ENCODE measurements at places on chromosomes 6 and 20.

- DNase-seq, result no peak
Observed at GRCh38 chr6:151494235-151494935, 568 bp downstream of the CCDC170 start.

DNA sequence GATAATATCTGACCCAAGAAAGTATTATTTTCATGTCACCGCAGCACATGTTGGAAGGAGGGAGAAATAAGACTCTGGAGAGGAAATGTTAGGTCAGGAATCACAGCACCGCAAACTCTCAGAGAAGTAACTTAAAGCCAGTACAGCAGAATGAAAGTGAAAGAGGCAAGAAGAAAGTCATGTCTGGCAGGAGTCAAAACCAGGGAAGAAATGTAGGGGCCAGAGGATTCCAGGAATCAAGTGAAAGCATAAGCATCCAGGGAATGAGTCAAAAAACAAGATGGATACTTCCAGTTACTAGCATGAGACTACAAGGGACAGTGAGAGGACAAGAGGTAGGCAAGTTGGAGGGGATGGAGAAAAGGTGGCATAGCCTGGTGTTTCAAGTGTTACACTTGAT, 80.4 kb downstream of the AK9 start:
- DNase-seq, result no peak

DNA sequence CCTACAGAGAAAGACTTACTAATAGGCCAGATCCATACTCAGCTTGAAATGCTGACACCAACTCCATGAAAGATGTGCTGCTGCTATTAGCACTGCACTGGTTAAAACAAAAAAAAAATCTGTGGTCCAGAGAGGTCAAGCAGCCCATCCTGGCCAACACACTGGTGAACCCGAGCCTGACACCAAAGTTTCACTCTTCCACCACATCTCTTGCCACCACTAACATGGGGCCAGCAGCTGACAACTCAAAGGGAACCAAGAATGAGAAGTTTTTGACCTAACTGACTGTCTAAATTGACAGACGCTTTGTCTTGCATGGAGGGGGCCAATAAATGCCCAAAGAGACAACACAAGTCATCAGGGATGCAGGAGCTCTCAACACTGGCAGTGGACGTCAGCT, 5.4 kb downstream of the CLIC5 start:
- DNase-seq, result no peak

DNA sequence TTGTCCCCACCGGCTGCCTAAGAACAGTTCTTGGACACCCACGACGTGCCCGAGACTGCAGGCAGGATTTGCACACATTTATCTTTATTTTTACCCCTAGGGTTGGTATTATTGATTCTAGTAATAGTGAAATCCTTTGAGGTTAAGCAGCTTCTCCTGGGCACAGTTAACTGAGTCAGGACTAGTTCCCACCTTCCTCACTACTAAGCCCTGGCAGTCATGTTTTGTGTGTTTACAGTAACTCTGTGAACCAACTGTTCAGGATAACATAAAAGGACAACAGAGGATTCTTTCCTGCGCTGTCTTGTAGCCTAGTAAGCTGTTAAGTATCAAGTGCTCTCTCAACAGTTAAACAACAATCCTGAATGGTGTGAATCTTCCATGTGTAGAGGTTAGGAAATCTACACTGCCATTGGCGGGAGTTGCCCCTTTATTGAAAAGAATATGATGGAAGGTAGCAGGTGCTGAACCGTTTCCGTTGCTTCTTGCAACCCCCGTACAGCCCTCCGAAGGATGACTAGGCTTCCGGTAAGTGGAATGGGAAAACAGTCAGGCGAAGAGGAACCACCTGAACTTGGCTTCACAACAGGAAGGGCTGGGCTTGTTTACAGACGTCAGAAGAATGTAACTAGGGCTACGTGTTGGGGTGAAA, 979 bp upstream of the SOD2 start:
- no peak for DNase-seq

DNA sequence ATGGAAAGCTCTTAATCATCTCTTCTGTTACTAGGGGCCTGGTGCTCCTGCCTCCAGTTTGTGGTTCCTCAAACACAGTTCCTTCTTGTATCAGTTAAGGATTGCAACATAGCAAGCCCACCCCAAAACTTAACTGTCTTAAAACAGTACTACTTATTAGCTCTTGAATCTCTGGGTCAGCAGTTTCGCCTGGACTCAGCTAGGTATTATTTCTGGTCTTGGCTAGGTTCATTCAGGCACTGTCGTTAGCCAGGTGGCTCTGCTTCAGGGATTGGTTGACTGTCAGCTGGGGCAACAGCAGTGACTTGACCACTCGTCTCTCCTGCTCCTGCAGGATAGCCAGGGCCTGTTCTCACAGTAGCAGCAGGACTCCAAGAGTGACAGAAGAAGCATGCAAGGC, 30.0 kb upstream of the RALY start:
- no peak for DNase-seq

DNA sequence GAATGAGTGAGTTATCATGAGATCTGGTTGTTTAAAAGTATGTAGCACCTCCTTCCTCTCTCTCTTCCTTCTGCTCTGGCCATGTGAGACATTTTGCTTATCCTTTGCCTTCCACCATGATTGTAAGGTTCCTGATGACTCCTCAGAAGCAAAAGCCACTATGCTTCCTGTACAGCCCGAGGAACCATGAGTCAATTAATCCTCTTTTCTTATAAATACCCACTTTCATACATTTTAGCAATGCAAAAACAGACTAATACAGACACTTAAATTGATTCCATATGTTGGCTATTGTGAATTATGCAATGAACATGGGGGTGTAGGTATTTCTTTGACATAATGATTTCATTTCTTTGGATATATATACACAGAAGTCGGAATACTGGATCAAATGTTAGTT, 792.8 kb upstream of the EYS start:
- no peak for DNase-seq

DNA sequence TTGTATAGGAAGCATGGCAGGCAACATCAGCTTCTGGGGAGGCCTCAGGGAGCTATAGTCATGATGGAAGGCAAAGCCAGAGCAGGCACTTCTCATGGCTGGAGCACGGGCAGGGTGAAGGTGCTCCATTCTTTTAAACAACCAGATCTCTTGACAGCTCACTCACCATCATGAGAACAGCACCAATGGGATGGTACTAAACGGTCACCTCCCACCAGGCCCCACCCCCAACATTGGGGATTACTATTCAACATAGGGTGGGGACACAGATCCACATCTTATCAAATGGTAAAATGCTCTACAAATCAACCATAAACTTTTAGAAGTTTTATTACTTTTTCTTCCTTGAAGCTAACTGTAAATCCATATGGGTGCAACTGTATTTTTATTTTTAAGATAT, 61.5 kb downstream of the MAP3K4 start:
- DNase-seq, result no peak

DNA sequence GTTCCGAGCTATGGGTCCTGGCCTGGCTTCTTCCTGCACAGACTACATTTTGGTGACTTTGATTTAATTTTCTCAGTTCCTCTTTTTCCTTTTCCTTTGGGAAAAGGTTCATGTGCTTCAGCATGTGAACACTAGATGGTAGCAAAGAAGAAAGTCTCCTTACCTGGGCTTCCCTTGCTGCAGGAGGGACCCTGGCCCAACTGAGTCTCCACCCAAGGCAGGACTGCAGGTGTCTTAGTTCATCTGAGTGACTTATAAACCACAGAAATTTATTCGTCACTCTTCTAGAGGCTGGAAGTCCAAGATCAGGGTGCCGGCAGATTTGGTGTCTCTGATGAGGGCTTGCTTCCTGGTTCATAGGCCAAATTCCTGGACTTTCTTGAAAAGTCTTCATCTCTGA, 163.2 kb downstream of the SYCP2 start:
- DNase-seq, result no peak

DNA sequence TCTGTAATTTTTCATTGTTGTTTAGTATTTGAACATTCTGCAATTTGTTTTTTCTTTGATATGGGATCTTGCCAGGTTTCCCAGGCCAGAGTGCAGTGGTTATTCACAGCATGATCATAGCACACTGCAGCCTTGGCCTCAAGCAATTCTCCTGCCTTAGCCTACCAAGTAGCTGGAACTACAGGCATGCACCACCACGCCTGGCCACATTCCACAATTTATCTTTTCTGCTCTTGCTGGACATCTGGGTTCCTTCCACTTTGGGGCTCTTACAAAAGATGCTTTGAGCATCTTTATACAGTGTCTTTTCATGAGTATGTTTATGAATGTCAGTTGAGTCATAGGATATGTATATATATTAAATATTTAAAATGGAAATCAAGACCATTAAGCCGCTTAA, 42.0 kb downstream of the PGM3 start:
- DNase-seq, result no peak

- no peak for DNase-seq
Observed at GRCh38 chr6:76876922-76877553, 586.3 kb downstream of the HTR1B start.

- DNase-seq, result no peak
Observed at GRCh38 chr6:155038104-155038503, 43.0 kb downstream of the TIAM2 start.

DNA sequence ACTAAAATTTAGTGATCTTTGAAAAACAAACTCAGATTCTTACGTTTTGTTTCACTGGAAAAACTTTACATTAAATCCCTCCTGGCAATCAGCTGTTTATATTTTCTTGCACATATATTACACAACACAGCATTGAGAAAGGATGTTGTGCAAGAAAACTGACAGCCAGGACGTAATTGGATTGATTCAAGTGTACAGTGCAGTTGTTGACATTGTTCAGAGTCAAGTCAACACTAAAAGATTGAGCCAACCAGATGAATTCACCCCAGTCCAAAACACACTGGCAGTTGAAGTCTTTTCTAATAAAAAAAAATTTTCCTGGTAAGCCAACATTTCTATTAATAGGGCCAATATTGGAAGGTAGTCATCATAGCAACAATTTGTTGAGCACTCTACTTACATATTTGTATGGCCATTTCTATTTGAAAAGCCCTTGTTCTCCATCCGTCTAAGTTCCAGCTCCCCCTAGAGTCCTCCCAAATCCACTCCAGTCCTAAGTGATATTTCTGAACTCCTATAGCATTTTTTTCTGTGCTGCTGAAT, 20.9 kb upstream of the VNN1 start:
- DNase-seq, result no peak

- no peak for DNase-seq
Observed at GRCh38 chr6:45436544-45437438, 59.1 kb upstream of the SUPT3H start.

GRCh38 chr6:110951986-110952794, 6.3 kb upstream of the GTF3C6 start:
- DNase-seq, result no peak

DNA sequence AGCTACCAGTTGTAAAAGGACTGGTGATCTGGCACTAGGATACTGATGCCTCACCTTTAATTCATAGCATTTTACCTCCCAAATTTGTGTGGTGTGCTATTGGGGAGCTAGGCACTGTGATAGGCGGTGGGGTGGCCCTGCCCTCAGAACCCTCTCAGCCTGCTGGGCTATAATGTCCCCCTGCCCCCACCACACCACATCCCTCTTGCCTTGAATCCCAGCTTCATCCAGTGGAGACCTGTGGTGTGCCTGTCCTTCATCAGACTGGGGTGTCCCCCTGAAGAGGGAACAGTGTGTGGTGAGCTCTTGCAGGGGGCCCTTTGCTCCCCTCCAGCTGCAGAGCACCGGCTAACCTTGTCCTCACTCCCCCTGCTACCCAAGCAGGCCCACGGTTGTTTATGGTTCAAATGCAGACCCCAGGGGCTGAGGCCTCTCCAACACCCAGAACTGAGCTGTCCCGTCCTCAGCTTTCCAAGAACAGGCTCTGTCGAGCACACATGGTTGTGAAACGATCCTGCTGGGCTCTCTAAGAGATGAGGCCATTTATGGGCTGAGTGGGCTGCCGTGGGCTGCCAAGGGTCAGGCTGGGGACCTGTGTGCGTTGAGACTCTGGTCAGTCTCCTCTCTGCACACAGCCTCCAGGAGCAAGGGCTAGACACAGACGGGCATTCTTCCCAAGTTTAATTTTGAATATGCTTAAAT, 26.9 kb upstream of the VEGFA start:
- DNase-seq, result no peak

DNA sequence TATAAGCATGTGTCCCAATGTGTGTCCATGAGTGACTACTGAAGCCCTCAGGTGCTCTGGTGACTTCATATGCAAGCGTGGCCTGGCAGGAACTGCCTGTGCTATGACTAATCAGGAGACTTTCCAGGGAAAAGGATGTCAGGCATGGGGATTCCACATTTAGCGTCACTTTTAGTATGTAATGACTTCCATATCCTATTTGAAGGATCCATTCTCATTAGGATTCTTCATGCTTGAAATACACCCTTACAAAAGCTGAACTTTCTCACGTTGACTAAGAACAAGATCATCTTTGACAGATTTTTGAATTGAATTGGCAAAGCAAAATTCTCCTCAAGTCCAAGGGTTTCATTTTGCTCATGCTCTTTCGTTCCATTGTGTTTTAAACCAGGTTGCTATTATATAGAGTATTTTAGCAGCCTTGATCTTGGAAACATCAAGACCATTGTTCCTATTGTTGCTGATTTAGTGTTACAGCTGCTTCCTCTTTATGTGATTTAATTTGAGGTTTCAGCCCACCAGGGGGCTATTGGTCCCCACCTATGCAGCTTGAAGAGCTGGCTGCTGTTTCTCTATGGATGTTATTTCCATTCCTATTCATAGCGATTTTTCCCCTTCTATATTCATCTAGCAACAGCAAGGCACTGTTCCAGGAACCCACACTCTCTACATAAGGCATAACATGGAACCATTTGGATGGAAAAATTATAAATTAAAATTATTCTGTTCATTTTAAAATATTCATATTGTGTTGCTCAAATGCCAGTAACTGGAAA, 418.6 kb downstream of the CDKAL1 start:
- DNase-seq, result no peak

- no peak for DNase-seq
Observed at GRCh38 chr6:163814494-163815364, 400.2 kb downstream of the QKI start.

All from stimulated activated CD4-positive, alpha-beta T cell treated with anti-CD3 and anti-CD28 coated beads, Interleukin-12 subunit alpha, Interleukin-12 subunit beta, amount 100 ng/mL, for 4 hours (primary cell).